ENCODE measurements at places on chromosomes 11 and 22.

DNA sequence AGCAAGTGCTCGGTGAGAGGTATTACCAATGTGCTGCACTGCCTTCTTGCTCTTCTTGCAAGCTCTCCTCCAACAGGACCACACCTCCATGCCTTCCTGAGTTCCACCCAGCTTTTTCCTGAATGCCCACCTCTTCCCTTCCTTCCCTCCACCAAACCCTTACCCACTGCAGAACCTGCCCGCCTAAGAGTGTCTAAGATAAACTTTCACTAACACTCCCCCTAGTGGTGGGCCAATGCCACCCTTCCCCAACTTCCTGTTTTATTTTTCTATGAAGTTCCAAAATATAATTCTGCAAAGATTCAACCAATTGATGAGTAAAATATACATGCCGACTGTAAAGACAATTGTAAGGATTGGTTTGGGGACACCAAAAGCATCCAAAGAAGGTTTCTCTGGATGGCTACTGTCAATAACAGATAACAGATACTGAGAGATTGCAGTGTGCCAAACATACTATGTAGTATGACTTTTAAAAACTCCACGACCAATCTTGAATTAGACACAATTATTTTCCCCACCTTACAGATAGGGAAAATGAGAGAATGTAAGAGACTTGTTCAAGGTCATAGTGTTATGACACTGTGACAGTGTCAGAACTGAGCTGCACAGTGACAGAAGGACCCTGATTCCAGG, 38.6 kb upstream of the BMAL1 start:
- DNase-seq, result peak; percentile 79

GRCh38 chr11:130220311-130221035, 60.9 kb downstream of the ST14 start:
- DNase-seq, result no peak

DNA sequence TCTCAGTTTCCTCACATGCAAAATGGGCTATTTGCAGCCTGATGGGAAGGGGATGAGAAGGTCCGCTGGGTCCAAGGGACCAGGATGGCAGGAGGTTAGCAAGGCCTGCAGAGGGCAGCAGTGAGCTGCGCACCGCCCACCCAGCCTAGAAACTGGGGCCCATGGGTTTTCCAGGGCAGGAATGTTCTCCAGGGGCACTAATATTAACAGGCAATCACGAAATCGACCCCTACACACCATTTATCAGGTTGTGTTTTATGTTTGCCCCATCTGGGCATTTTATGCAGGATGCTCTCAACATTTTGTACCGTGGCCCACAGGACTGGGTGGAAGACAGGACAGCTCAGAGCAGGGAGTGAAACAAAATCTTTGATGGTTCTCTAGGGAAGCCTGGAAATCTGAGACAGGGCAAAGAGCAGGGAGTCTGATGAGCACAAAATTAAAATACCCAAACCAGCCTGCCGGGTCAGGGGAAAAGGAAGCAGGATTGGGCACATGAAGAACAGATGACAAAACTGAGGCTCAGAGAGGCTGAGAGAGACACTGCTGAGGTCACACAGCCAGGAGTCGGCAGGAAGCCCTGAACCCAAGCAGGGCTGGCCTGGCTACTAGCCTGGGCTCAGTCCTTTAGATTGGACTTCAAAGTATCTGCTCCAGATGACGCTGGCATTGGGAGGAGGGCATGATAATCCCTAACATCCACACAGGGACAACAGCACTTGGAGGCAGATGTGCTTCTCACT, 1.6 kb upstream of the BCR start:
- DNase-seq, result peak; percentile 84

GRCh38 chr11:73003088-73003487, 139.0 kb downstream of the FCHSD2 start:
- DNase-seq, result peak; percentile 24

DNA sequence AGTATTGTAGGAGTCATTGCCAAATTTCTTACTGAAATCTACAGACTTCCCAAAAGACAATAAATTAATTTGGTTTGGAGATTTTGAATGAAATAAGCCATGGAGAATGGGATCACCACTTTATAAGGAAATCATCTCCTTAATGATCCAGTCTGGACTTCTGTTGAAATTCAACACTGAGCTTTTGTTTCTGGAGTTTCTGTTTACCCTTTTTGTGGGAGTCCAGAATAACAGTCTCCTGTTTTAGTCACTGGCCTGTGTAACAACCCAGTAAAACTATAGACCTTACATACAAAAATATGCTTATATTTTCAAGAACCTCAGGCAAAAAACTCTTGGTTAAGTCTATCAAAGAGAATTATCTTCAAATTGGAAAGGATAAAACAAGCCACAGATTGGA, 321.7 kb upstream of the PLET1 start:
- no peak for DNase-seq

- no peak for DNase-seq
Measured at GRCh38 chr11:131814108-131814507, 443.7 kb downstream of the NTM start.

DNA sequence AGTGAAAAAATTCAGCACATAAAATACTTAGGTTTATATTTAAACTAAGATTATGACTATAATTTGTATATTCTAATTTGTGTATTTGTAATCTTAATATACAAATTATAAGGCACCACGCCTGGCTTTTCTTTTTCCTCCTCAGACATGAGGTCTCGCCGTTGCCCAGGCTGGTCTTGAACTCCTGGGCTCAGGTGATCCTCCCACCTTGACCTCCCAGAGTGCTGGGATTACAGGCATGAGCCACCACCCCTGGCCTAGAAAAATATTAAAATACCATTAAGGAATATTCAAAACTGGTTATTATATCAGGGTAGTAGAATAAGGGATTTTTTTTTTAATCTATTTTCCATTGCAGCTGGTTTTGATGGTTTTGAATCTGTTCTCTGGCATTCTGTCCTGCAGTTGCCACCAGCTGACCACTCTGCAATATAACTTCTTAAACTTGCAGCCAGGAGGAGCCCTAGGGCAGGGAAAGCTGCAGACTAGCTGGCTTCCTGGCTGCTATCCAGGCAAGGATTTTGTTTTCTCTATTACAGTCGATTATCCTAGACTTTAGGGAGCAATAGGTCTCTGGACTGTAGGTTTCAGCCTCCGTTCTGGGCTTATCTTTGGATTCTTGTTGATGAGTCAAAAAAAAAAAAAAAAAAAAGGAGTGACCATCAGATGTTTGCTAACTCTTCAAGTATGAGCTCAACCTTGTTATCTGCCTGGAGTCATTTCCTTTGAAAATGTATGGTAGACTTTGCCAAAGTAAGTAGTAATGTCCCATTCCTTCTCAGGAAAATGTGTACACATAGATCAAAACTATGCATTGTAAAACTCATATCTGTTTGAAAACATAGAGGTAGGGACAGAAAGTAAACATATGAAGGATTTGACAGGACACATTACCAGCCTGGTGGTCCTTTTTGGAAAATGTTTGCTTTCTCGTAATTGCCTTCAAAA, 13.2 kb downstream of the POLA2 start:
- DNase-seq, result no peak

DNA sequence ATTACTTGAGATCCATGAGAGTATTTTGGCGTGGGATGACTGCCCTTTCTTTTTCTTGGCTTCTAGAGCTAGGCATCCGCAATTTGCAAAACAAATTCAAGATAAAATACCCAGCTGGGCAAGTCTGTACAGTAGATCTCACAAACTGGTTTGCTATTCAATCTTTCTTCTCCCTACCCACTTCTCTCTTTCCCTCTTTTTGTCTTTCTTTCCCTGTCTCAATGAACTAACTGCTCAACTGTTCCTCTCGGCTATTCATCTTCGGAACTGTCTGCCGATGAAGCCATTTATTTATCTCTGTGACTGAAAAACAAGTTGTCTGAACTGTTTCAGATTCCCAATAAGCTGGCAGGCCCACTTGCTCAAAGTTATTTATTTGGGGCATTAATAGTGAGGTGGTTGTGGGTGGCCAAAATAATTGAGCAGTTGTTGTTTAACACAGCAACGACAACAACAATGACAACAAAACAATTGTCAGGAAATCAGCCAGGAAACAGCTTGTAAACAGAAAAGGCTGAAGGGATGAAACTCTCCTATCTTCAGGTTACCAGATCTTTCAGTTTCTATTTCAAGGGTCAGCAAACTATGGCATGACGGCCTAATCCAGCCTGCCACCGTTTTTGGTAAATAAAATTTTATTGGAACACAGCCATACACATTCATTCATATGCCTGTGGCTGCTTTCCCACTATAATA, 76.0 kb upstream of the MTMR2 start:
- peak; percentile 93 for DNase-seq

- DNase-seq, result no peak
Measured at GRCh38 chr22:20852503-20852902, 6.1 kb downstream of the PI4KA start.

DNA sequence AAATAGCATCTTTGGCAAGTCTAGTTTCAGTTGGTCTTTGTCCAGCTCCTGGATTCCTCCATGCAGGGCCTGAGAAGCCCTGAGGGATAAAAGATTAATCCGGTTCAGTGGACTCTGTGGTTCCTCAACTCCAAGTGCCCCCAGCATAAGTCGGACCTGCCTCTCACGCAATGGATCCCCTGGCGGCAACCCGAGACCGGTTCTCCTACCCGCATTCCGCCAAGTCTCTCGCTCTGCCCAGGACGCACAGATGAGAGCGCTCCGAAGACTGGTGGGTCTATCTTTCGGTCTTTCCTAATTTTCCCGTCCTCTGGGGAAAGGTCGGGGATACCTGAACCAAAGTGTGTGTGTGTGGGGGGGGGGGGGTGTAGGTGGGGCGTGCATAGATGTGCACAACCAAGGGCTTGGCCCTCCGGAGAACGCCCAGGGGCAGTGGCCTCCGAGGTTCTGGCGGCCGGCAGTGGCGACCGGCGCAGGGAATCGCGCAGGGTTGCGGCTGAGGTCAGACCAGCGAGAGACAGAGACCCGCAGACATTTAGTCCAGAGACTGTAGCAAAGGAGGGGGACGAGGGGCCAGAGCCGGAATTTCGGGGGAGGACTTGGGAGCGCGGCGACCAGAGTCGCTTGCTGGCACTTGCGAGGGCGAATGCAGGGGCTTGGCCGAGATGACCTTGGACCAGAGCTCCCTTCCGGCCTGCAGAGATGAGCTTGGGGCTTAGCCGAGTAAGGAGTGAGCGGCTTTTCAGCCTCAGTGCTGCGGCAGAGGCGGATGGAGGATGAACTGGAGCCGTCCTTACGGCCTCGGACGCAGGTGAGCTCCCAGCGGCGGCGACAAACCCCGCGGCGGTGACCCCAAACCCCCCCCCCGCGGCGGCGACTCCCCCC, 712 bp upstream of the SLC2A11 start:
- peak; percentile 44 for DNase-seq

DNA sequence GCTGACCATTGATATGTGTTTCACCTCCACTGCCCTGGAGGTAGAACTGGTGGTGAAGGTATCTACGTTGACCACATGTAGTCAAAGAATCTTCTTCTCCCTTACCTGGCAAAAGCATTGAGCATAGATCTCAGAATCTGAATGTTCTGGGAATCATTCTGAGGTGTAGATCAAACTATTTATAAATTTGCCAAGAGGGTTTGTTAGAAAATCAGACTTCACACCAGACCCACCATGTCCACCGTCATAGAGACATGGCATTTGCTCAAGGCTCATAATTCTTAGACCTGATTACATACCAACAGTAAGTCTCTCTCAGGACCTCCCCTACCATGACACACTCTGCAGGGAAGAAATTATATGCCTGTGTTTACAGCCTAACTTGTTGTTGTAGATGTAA, at the start of gene OR8B2:
Gene OR8B2 (minus strand): TSS at position 101 of the 400 bp plus-strand sequence. CDS start 1,156 bp downstream, outside the sequence.
- no peak for DNase-seq

DNA sequence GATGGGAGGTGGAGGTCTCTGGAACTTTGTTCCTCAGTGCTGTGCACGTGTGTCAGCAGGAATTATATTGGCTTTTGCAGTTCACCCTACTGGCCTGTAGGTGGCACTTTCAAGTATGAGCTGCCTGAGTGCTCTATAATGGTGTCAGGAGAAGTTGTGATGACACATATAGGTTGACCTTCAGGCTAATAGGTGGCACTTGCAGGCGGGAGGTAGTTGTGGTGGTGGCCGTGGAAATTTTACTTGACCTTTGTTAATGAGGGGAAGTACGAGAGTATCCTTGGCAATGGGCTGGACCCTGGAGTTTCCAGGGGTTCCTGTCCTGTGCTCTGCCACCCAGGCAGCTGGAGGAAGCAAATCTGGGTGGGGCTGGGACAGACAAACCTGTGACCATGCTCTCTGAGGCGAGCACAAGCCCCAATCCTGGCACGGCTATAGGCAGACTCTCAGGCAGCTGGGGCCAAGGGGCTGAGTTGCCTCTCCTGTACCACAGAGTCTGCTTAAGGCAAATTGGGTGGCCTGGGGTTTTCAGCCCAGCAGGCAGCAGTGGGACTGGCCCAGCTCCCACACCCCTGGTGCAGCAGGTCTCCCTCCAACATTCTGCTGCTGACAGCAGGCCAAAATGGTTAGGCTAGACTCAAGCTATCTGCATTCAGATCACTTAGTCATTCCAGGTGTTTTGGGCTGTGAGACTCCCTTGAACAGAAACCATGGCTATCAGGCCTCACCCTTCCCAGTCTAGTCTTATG, 147.5 kb upstream of the CTSC start:
- DNase-seq, result peak; percentile 5

GRCh38 chr11:32098142-32098903, 7.4 kb downstream of the RCN1 start:
- no peak for DNase-seq

GRCh38 chr11:934527-934926, 8.9 kb downstream of the AP2A2 start:
- no peak for DNase-seq

DNA sequence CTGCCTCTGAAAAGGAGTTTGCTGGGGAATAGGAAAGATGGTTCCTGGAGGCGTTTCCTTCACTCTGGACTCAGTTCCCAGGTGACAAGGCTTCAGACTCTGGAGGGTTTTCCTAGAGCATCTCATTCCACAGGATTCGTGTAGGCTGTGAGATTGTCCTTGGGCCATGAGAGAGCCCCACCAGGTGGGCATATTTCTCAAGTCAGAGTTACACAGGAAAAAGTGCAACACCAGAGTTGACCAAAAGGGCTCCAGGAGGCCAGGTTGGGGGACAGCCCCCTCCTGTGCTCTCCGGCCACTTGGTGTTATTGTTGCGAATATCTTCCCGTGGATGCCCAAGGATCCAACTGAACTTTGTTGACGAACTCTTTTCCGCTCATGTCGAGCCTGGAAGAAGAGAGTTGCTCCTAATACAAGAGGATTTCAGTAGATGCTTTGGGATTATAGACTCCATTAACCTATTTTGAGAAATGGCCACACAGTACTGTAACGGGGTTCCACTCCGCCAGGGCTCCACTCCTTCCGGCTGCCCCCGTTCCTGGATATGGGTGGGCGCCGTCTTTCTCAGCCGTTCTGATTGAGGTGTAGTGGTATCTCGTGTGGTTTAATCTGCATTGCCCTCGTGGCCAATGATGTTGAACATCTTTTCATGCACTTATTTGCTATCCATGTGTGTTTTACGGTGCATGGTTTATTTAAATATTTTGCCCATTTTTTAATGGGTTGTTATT, 580.3 kb downstream of the BRD1 start:
- no peak for DNase-seq

Data from NCI-H526 (cell line).